ENCODE measurements at places on chromosomes 3 and 15. TPM values are rescaled to one million over a fixed set of nuclear protein-coding genes. Genes with fewer than 3 reads are reported as not detected.

GRCh38 chr15:75732809-75733451 is 20.3 kb upstream of the CSPG4 start:
- DNase-seq, result no peak

The TJP1 gene
- total RNA-seq, result 66.9 TPM

DNA sequence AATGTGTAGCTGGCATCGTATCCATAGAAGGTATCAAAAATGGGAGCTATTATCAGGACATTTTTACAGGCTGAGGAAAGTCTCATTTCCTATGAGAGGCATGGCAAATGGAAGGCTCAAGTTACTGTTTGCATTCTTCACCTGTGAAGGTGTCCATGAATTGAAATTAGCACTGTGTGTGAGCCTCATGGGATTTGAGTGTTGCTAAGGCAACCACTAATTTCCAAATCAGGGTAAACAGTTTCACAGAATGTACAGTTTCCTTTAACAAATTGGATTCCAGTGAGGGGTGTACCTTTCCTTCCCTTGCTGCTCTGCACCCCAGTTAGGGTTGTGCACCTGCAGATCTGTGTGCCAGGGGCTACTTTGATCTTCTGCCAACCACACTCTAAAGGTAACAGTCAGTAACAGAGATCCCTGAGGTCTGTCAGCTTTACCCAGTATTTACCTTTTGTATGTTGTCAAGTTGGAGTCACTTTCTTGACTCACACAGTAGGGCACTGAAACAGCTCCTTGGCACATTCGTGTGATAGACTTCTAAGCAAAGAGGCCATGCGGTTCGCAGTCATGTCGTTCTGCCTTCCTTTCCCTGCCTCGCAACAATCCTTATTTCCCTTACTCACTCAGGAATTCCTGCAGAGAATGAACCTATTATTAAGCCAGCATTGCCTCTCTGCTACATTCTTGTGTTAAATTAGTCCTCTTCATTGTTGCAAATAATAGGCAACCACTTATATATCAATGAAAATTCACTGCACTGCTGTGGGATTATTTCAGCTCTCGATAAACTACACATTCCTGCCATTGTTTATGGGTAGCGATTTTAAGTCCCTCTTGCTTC is 129.8 kb upstream of the GBE1 start:
- no peak for DNase-seq

The RLBP1 gene
- total RNA-seq, result not detected

DNA sequence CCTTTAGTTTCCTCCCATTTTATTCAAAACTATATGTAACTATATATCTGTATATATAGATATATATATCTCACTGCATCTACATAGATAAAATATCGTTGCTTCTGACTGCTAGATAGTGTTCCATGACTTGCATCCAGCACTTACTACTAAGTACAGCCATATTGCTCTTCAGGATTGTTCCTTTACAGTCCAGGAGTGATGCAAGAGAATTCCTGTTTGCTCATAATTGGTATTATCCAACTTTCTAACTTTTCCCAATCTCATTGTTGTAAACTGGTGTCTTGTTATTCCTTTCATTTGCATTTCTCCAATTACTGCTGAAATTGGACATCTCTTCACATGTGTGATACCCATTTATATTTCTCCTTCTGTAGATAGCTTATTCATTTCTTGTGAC is 99.8 kb upstream of the STRIT1 start:
- DNase-seq, result no peak

The CCDC39 gene
- total RNA-seq, result not detected

DNA sequence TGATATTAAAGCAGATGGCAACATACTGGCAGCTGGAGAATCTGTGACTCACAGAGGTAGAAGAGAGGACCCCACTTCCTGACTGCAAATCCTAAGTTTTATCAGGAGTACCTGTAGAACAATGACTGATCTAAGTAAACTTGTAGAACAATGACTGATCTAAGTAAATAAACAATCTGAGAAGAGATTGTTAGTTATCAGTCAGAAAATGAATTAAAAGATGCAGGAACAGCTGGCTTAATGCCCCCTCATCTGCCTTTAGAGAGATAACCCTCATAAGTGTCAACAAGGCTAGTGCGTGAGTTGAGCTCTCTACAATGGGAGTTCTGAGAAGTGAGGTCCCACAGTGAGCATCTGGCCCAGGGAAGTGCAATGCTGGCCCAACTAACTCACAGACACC is 14.6 kb downstream of the ACAD11 start:
- no peak for DNase-seq

The CHRNA5 gene
- 6.2 TPM for total RNA-seq

The SUCNR1 gene
- total RNA-seq, result not detected

- DNase-seq, result no peak
These were observed 227.3 kb upstream of the C2CD4B start for GRCh38 chr15:62392376-62392775.

The NR1I2 gene
- total RNA-seq, result not detected

The SPTBN5 gene
- total RNA-seq, result 12.0 TPM

The INSYN1 gene
- 0.26 TPM for total RNA-seq

GRCh38 chr3:176951586-176952292 is 245.5 kb downstream of the TBL1XR1 start:
- no peak for DNase-seq

- no peak for DNase-seq
These were observed 11.3 kb upstream of the IQGAP1 start for GRCh38 chr15:90376789-90377188.

The CELF6 gene
- total RNA-seq, result not detected

Data from pulmonary artery endothelial cell (primary cell).